H9 (cell line): ENCODE measurements at places on chromosomes 5 and 9. TPM values are rescaled to one million over a fixed set of nuclear protein-coding genes. Genes with fewer than 3 reads are reported as not detected.

ANXA6 gene
- 93.2 and 98.7 TPM in 2 replicates for total RNA-seq

PCDHB5 gene
- total RNA-seq: 2.8 and 2.9 TPM in 2 replicates

SLC36A2 gene
- total RNA-seq: 0.07 and 0.15 TPM in 2 replicates

FRRS1L gene
- 3.3 and 3.5 TPM in 2 replicates for total RNA-seq

ACTBL2 gene
- total RNA-seq: not detected in 2 replicates

ECM2 gene
- total RNA-seq: not detected in 2 replicates

SNX18 gene
- 17.2 and 17.6 TPM in 2 replicates for total RNA-seq

ZMYND19 gene
- 79.2 and 82.3 TPM in 2 replicates for total RNA-seq

PCDHB13 gene
- total RNA-seq: 1.5 and 1.7 TPM in 2 replicates

PAM gene
- 31.5 and 34.9 TPM in 2 replicates for total RNA-seq

ANXA1 gene
- 3.5 and 3.6 TPM in 2 replicates for total RNA-seq

CCDC192 gene
- 0.22 TPM in 1 of 2 replicates, not detected in the other for total RNA-seq

PDE6A gene
- not detected in 2 replicates for total RNA-seq

SNAPC3 gene
- 28.0 and 28.1 TPM in 2 replicates for total RNA-seq

NNT gene
- 25.2 and 27.6 TPM in 2 replicates for total RNA-seq

WNT8A gene
- total RNA-seq: 0.26 and 0.33 TPM in 2 replicates

IGFBPL1 gene
- 37.7 and 37.9 TPM in 2 replicates for total RNA-seq

LRRC19 gene
- total RNA-seq: not detected in 2 replicates
